Suppressor macrophage (primary cell): ENCODE measurements at places on chromosomes 11 and 22.

- no peak for DNase-seq
Observed at GRCh38 chr22:17787241-17787640, 13.0 kb upstream of the BID start.

GRCh38 chr11:65773784-65774411 lies 6.9 kb downstream of the AP5B1 start:
- DNase-seq = peak; percentile 19

DNA sequence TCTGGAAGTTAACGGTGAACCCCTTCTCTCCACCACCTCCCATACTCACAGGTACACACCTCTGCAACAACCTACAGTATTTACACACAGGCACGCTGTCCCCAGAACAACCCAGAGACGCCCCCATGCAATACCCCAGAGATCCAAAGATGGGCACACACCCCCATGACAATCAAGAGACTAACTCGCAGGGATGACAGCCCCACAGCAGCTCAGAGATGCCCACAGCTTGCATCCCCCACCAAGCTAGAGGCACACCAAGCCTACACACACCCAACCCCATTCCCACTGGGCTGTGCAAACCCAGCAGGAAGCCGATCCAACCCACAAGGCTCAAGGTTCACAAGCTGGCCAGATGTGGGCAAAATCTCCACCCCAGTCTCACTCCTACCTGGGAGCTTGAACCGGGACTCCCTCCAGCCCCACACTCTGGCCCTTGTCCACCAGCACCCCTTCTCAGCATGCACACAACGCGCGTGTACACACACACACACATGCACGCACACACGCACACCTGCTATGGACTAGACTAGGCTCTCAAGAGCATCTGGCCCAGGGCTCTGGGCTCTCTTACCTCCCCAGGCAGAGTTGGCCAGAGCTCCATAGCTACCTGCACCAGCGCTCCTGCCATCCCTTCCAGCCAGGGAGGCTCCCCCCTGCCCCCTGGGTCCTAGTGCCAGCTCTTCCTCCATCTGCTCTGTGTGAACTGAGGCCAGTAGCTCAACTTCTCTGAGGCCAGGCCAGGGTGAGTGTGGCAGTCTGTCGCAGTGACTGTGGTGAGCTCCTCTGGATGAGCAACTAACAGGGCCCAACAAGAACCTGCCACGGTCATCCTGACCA lies 11.5 kb downstream of the STARD10 start:
- DNase-seq = no peak

GRCh38 chr22:36865346-36865745 lies 4.5 kb downstream of the NCF4 start:
- no peak for DNase-seq

DNA sequence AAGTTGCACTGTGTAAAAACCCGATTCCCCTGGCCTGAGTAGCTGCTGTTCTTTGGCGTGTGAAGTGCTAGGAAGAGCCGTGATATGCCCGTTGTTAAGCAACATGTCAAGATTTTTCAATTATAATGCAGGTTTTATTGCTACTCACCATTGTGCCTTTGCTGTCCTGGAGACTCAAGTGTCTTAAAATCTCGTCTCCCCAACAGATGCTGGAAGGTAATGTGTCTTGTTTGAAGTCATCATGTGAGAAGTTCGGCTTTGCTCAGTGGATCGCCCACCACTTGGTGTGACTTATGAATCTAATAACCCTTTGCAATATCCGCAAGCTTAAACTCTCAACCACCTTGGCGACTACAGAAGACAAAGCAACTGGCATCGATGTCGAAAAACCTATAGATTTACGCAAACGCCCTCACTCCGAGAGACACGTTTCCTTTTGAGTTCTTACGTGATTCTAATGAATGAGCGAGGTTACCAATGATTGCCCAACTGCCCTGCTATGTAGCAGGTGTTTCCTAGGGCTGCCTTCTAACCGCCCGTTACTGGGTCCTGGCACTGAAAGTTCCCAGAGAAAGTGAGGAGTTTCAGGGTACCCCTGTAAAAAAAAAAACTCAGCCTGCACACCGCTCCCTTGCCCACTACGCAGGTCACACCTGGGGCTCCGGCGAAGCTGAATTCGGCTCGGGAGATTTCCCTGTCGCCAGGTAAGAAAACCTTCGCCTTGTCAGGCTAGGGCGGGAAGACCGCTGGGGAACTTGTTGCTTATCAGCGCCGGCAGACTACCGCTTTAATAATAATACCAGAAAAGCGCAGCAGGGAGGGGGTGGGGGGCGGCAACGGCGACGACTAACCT lies 21.2 kb upstream of the BDNF start:
- DNase-seq = no peak

DNA sequence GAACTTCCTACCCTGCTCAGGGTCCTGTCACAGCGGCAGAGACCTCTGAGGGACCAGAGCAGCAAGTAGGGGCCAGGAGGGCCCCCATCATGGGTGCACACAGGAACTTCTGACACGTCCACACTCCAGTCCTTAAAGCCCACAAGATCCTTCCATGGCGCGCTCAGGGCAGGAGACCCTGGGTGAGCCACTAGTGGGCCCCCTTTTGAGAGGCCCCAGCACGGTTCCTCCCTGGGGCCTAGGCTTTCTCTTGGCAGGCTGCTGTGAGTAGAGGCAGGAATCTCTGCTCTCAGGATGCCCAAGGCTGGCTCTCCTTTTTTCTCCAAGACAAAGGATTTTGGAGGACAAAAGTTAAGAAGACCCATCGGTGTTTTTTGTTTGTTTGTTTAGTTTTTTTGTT lies 22.4 kb downstream of the RPS6KA4 start:
- no peak for DNase-seq

GRCh38 chr11:134282121-134283045 lies 6.2 kb downstream of the GLB1L3 start:
- DNase-seq = no peak

- no peak for DNase-seq
Observed at GRCh38 chr22:20315337-20316216, 4.3 kb downstream of the DGCR6L start.

DNA sequence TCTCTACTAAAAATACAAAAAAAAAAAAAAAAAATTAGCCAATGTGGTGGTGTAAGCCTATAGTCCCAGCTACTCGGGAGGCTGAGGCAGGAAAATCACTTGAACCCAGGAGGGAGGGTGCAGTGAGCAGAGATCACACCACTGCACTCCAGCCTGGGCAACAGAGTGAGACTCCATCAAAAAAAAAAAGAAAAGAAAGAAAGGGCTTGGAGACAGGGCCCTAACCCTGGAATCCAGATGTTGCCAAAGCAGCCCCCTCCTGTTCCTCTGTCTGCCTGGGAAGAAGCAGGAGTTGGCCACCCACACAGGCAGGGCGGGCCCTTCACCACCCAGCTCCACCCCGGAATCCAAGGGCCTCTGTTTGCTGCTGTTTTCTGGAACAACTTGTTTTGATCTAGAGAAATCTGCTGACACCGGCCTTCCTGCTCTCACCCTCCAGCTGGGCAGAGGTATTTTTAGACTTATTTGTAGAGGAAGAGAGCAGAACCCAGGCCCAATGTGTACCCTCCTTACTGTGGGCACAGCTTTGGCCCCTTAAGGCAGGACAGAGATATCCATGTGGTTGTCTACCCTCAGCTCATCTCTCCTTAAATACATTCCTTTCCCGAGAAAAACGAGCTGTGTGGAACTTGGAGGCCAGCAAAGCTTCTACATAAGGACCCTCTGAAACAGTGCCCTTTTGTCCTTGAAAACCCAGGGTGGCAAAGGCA lies 2.7 kb upstream of the NEAT1 start:
- DNase-seq = peak; percentile 96

DNA sequence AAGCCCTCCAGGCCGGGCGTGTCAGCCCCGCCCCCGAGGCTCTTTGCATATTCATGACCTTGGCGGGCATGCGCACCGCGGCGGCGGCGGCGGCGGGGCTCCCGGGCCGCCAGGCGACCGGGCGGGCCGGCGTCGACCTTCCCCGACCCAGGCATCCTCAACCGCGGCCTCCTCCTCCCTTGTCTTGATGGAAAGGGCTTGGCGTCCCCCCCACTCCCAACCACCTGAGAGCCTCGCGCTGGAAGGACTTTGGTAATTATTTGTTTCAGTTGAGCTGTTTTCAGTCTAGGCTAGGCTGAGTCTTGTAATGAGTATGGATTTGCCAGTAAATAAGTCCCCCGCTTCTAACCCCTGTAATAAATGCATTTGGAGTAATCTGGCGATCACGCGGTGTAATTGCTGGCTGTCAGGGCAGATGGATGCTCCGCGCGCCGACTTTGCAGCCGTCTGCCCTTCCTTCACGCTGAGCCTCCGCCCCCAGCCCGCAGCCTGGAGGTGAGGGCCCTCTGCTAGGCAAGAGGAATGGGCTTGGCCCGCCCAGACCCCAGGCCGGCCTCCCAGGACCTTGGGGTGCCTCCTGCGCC lies 25.2 kb downstream of the FLRT1 start:
- DNase-seq = peak; percentile 80

- DNase-seq = no peak
Observed at GRCh38 chr11:14267861-14268635, 90.9 kb downstream of the RRAS2 start.

GRCh38 chr11:83120327-83120726 lies 36.6 kb upstream of the PCF11 start:
- DNase-seq = no peak

DNA sequence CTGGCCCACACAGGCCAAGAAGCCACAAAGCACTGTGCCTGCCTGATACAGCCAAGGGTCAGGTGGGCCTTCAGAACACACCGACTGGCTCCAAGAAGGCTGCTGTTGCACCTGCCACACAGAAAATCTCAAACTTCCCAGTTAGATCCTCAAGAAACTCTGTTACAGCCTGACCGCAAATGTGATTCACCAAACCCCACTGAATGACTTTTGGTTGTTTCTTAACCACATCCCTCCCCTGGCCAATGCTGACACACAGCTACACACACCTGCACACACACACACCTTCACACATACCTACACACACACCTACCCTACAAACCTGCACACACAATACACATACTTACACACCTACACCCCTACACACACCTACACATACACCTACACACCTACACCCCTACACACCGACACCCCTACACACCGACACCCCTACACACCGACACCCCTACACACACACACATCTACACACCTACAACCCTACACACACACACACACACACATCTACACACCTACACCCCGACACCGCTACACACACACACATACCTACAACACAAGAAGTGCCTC lies 31.5 kb downstream of the CDKN1C start:
- no peak for DNase-seq

DNA sequence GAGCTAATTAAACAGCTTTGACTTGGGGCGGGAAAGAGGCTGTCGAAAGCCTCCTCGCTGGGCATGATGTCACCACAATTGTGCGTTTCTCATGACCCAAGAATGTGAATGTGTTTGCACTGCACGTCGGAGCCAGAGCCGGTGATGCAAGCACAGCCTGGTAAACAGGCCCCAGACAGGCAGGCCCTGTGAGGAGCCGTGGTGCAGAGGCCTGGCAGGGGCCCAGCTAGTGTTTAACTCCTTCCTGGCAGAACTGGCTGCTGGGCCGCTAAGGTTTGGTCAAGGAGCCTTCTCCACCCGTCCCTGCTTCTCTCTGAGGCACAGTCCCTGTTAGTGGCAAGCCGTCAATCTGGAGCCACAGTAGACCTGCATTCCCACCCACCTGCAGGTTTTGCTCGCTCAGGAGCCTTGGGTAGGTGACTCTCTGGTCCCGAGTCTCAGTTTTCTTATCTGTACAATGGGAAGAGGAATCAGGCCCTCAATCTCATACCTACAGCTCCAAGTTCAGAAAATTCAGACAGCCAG lies 25.4 kb upstream of the SMTN start:
- no peak for DNase-seq

GRCh38 chr11:19929147-19929546 lies 216.5 kb downstream of the NAV2 start:
- DNase-seq = no peak

- peak; percentile 84 for DNase-seq
Observed at GRCh38 chr11:95067039-95067840, 521 bp downstream of the SRSF8 start.

GRCh38 chr22:50694099-50694605 lies 21.5 kb downstream of the SHANK3 start:
- DNase-seq = no peak

DNA sequence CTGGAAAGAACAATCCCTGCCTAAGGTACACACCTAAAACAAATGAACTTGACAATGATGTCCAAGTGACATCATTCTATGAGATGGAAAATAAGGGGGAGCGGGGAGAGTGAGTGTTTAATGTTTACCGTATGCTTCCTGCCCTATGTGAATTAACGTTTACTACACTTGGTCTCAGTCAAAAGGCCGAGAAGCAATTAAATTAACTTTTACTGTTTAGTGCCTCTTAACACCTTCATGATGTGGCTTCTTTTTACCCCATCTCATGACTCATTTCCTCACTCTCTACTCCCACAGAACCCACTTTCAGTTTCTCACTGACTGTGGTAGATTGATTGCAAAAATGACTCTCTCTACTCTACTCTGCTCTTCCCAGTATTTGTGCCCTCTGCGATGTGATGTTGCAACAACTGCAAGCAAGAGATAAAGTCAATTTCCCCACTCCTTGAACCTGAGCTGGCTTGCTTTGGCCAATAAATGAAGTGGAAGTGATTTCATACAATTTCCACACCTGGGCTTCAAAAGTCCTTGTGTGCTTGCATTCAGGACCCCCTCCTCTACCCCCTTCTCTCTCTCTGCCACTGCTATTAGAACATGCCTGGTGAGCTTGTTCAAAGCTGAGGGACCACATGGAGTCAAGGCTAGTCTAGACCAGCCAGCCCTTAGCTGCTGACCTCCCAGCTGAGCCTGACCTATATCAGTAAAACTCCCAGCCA lies 11.6 kb upstream of the ALKBH3 start:
- DNase-seq = peak; percentile 65

DNA sequence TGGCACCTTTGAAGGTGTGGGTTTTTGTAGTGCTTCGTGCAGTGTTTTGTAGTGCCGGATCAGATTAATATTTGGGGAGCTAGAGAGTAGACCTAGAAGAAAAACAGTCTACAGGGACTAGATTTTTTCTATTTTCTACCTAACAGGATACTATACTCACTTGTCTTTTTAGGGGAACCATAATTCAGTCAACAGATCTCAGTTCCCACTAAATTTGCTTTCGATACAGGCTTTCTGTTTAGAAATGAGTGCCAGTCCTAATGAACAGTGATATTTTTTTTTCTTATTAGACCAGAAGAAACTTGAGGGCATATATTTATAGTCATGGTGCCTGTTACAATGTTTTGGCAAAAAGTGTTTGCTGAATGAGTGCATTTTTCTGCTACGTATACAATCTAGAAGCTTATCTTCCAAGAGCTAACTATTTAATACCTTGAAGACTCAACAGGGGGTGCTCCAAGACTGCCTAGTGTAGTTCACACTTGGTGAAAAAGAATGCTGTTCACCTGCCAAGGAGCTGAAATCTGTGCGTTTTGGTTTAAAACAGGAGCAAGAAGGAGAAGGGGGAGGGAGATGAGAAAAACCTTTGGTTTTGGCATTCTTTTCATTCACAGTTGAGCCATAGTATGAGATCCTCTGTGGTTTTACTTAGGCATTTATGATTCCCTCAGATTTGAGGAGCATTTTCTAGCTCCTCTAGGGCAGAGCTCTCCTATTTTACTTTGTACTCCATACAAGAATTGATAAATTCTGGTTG lies 44.9 kb upstream of the VSTM5 start:
- peak; percentile 38 for DNase-seq

- DNase-seq = no peak
Observed at GRCh38 chr11:114074546-114075343, 15.2 kb downstream of the ZBTB16 start.

GRCh38 chr11:13249992-13250391 lies 27.6 kb upstream of the BMAL1 start:
- no peak for DNase-seq
